ENCODE measurements at places on chromosomes 16 and 17. TPM values are rescaled to one million over a fixed set of nuclear protein-coding genes. Genes with fewer than 3 reads are reported as not detected.

The TNFRSF17 gene
- polyA plus RNA-seq: not detected

The PPL gene
- 0.95 TPM for polyA plus RNA-seq

The CARHSP1 gene
- 111 TPM for polyA plus RNA-seq

The CUEDC1 gene
- 52.2 TPM for polyA plus RNA-seq

The ZSCAN32 gene
- 10.2 TPM for polyA plus RNA-seq

The SEC14L5 gene
- polyA plus RNA-seq: 0.81 TPM

The TEX19 gene
- 0.09 TPM for polyA plus RNA-seq

All from muscle of leg (tissue), 16 donors.